ENCODE measurements at places on chromosomes 5 and 9.

GRCh38 chr5:77958642-77959330 lies 182.6 kb upstream of the TBCA start:
- no peak for DNase-seq

DNA sequence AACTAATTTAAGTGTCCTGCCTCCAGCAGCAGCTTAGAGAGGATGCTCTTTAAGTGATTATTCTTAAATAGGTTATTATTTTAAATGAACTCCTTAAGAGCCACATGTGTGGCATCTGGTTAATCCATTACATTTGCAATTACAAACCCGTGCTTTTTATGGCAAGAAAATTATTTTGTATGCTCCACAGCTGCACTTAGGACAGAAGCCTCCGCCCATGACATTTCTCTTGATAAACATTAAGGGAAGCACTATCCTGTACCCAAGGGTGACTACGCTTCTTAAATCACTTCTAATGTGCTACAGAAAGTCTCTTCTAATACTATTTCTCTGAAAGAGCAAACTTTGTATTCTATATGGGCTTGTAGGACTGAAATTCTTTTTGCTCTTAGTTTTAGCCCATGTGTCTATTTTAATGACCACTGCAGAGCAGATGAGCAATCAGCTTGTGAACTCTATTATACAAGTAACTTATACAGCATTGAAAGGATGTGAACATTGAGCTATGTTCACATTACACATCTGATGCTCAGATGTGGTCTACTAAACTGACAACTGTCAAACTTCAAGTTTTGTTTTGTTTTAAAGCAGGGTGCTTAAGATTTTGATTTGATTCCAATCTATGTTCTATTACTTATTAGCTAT lies 223.4 kb downstream of the COX7C start:
- DNase-seq = no peak

GRCh38 chr5:554284-554988 lies 30.2 kb upstream of the SLC9A3 start:
- DNase-seq = no peak

DNA sequence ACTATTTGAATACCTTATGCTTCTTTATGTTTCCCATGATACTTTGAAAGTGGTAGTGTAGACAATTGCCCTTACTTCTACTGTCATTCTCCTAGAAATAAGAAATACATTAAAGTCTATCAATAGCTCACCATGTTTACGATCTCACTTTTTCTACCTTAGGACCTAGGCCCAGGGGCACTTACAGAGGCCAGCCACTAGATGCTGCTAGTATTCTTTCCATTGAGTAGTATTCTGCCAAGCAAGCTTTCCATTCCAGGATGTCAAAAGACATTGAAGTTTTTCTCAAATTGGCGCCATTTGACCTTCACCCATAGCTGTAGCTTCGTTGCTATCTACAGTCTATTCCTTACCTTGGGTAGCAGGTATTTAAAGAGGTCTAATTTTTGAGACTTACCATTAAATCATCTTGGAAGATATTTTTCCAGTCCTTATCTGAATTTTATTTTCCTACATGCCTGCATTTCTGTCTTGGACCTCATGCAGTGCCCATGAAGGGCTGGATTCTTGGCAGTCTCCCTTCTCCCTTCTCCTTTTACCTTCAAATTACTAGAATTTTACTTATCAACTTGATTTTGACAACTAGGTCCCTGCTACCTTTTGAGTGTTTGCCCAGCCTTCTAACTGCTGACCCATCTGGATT lies 246.0 kb upstream of the NUDT12 start:
- no peak for DNase-seq

DNA sequence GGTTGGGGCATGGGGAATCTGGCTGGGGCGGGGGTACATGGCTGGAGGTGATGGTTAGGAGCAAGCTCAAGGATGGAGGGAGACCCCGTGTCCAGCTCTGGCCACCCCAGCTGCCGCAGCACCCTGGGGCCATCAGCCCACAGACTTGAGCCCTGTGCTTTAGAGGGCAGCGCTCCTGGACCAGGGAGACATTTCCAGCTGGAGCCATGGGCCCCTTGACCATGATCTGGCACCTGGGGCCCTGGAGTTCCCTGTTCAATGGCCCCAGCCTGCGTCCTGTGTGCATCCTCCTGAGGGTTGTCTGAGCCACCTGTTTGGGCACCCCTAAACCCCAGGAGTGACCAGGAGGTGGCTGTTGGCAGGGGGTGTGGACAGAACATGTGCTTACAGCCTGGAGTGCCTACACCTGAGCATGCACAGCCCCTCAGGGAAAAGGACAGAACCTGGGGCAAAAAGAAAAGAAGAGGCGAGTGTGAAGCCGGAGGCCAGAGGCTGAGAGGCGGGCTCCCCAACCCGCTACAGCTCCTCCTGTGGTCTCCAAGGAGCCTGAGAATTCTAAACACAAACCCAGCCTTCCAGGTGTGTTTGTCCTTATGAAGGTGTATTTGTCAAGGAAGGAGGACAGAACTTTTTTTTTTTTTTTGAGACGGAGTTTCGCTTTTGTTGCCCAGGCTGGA lies 126.7 kb downstream of the C9orf50 start:
- no peak for DNase-seq

DNA sequence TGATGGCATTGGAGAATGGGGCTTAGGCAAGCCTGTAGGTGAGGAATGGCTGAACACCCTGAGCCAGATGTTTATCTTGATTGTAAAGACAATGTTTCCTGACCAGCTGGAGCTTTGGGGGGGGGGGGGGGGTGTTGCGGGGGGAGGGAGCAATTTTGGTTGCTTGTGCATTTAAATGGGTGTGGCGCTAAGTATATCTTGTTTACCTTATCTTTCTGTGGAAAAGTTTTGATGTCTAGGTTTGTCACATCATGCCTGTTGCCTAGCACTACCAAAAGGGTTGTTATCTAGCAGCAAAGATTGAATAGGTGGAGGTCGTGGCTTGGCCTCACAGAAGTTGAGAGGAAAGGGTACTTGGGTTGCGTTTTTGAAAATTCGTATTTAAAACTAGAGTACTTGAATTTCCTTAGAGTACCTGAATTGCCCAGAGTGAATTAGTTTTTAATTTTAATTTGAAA lies 1.3 kb downstream of the SMAD5 start:
- no peak for DNase-seq

- no peak for DNase-seq
These were observed 132.7 kb downstream of the PDE4D start for GRCh38 chr5:59760785-59761348.

GRCh38 chr5:6791031-6791430 lies 77.8 kb downstream of the TENT4A start:
- peak; percentile 39 for DNase-seq

- DNase-seq = no peak
These were observed 107.9 kb downstream of the RXRA start for GRCh38 chr9:134433909-134434882.

DNA sequence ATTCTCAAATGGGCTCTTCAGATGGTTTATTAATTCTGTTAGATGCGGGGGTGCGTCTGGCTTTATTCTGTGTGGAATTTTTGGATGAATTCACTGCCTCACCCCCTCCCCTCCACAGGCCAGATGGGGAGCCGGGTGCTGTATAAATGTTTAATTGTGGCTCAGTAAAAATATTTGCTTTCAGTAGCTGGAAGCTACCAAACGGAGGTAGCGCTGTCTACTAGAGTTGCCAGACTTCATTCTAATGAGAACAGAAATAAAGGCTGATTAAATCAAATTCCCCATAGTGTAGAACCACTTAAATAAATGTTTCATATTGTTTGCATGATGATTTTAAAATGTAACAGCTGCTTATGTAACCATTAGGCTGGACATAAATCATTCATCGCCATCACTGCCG lies 34.5 kb upstream of the KCNMB1 start:
- no peak for DNase-seq

DNA sequence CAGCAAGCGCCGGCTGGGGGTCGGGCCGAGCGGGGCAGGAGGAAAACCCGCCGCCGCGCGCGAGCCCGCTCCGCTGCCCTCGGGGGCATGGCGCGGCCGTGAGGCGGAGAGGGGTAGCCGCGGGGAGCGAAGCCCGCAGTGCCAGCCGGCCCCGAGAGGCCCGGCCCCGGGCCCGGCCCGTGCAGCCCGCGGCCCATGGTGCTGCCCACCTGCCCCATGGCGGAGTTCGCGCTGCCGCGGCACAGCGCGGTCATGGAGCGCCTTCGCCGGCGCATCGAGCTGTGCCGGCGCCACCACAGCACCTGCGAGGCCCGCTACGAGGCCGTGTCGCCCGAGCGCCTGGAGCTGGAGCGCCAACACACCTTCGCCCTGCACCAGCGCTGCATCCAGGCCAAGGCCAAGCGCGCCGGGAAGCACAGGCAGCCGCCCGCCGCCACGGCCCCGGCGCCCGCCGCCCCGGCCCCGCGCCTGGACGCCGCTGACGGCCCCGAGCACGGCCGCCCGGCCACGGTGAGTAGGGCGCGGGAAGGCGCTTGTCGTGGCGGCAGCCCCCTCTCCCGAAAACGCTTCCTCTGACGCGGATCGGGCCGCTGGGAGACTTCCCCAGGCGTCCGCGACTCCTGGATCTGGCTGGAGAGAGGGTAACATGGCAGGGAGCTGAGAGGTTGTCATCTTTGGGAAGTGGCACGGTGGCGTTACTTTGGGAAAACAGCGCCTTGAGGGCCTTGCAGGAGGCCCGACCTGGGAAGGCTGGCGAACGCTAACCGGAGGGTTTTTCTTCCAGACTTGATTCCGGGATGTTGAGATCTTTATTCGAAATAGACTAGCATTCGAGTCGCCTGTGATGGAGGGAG lies 523 bp downstream of the MAML1 start:
- peak; percentile 40 for DNase-seq

DNA sequence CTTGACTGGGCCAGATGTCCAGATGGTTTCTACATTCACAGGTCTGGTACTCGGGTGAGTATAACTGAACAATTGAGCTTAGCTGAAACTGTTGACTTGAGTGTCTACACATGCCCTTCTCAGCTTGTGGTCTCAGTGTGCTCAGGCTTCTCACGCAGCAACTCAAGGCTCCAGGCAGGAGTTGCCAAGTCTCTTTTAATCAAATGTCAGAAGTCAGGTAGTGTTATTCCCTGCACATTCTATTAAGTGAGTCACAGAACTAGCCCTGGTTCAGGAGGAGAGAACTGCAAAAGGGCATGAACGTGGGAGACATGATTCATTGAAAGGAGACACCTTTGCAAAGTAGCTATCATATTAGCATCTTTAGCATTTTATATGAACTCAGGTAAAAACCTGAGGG lies 199.3 kb upstream of the ACTBL2 start:
- DNase-seq = no peak

DNA sequence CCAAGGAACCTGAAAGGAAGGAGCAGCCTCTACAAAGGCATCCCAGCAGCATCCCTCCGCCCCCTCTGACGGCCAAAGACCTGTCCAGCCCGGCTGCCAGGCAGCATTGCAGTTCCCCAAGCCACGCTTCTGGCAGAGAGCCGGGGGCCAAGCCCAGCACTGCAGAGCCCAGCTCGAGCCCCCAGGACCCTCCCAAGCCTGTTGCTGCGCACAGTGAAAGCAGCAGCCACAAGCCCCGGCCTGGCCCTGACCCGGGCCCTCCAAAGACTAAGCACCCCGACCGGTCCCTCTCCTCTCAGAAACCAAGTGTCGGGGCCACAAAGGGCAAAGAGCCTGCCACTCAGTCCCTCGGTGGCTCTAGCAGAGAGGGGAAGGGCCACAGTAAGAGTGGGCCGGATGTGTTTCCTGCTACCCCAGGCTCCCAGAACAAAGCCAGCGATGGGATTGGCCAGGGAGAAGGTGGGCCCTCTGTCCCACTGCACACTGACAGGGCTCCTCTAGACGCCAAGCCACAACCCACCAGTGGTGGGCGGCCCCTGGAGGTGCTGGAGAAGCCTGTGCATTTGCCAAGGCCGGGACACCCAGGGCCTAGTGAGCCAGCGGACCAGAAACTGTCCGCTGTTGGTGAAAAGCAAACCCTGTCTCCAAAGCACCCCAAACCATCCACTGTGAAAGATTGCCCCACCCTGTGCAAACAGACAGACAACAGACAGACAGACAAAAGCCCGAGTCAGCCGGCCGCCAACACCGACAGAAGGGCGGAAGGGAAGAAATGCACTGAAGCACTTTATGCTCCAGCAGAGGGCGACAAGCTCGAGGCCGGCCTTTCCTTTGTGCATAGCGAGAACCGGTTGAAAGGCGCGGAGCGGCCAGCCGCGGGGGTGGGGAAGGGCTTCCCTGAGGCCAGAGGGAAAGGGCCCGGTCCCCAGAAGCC lies 30.8 kb downstream of the CD180 start:
- DNase-seq = no peak

- no peak for DNase-seq
These were observed 349.6 kb upstream of the IRX2 start for GRCh38 chr5:3100921-3101551.

DNA sequence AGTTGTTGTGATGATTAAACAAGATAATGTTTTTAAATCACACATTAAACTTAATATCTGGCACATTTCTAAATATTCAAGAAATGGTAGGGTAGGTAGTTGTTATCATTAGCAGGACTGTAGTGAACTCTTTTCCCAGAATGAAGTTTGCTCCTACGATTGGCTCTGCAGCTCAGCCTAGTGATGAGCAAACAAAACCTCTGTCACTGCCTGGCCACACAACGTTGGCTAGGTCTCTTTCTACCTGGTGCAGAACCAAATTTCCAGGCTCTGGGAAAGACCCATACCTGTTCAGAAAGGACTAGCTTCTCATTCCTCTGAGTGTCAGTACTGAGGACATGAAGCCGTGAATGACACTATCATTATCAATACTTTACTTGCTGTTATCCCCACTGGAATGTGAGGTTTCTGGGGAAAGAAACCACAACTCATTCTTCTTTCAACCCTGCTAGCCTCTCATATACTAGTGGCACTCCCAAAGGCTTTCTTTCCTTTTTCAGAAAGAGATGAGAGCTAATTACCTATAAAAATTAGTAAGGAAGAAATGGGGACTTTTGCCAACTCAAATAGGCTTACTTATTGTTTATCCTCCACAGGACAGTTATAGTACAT lies 219.3 kb upstream of the TRIM32 start:
- no peak for DNase-seq

GRCh38 chr5:103216137-103216536 lies 42.4 kb upstream of the MACIR start:
- no peak for DNase-seq

DNA sequence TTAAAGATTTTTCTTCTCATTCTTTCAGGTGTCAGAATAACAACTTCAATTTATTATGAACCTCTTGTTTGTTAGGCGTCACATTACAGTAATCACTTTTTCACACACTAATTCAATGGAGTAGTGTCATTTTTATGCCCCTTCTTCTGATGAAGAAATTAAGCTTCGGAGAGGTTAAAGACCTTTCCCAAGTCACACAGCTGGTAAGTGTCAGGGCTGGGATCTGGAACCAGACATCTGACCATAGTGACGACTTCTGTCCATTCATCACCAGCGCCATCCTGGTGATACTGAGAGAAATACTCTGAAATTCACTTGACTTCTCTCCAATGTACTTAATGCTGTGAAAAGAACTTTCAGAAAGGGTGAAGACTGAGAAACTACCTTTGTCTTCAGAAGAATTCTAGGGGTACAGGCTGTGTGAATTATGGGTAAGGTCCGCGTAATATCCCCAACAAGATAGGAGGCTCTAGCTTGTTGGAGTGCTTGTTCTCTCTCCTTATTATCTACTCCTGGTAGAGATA lies 173.8 kb downstream of the GAS1 start:
- DNase-seq = no peak

- no peak for DNase-seq
These were observed 34.6 kb upstream of the NR5A1 start for GRCh38 chr9:124541824-124542223.
